ENCODE measurements at places on chromosomes 1 and 21.

- no peak for DNase-seq
Observed at GRCh38 chr1:9391620-9392019, 98.9 kb downstream of the SPSB1 start.

DNA sequence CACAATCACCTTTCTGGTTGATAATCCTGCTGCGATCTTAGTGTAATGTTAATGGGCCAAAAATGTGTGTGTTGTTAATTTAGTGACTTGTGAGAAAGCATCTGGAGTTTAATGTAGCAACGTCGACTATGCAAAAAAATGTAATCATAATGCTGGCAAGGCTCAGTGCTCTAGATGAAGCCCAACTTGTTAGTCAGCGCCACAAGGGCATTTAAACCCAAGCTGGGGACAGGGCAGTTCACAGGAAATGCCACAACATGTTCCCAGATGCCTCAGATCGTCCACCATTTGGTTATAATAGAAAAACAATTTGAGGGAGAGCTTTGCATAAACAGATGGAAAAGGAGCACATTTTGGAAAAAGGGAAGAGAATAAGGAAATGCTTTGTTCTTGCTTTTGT lies 585.4 kb upstream of the PLXNA2 start:
- no peak for DNase-seq

GRCh38 chr1:84428235-84428634 lies 30.0 kb downstream of the DNASE2B start:
- no peak for DNase-seq

GRCh38 chr1:201849372-201850052 lies 20.6 kb downstream of the IPO9 start:
- no peak for DNase-seq

DNA sequence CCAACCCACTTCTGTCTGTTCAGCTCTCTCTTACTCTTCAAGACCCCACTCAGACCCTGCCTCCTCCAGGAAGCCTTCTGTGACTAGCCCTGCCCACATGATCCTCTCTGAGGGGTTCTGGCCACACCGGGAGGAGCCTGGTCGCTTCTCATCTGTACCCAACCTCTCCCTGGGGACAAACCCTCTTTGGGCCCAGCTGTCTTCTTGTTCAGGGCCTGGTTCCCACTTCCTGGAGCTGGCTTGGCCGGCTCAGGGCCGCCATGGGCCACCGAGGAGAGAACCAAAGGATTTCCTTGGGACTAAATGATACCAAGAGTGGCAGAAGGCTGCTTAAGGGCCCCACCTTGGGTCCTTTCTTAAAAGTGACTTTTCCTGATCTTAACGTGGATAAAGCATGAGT lies 124.7 kb upstream of the ZBTB40 start:
- DNase-seq = no peak

DNA sequence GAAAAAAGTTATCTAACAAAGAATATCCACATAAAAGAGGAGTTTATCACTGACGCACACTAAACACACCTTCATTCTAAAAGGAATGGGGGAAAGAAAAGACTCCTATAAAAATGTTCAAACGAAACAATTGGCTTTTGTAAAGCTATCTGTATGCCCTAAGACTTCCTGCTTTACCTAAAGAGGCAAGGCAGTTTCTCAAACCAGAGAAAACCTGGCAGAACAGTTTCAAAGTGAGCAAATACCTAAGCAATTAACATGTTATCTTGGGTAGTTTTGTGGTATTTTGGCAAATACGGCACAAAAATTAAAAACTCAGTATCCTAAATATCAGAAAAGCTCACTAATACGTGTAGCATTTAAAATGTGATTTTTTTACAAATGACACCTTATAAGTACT lies 1.9 kb downstream of the PUM1 start:
- DNase-seq = peak; percentile 37

DNA sequence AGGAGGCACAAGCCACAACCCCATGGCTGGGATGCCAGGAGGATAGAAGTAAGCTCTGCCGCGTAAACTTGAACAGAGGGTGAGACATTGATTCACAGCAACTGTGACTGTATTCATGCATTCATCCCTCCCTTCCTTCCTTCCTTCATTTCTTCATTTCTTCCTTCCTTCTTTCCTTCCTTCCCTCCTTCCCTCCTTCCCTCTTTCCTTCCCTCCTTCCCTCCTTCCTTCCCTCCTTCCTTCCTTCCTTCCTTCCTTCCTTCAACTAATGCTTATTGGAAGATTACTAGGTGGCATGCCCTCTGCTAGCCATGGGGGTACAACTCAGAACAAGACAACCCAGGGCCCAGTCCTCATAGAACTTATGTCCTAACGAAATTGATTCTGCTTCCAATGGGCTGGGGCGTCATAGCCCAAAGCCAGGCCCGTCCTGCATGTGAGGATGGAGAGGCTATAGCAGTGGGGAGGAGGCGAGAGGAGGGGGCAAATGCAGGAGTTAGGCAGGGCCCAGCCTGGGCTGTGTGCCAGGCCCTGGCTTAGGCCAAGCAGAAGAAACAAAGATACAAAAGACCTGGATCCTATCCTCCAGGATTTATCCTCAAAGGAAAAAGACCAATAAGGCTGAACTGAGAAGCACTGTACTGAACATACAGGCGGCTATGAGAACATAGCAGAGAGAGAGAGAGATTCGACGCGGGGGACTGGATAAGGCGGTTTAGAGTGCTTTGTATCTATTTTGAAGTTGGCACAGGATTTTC lies 24.4 kb upstream of the PAXBP1 start:
- DNase-seq = no peak

- no peak for DNase-seq
Observed at GRCh38 chr1:218473522-218473921, 128.4 kb downstream of the TGFB2 start.

DNA sequence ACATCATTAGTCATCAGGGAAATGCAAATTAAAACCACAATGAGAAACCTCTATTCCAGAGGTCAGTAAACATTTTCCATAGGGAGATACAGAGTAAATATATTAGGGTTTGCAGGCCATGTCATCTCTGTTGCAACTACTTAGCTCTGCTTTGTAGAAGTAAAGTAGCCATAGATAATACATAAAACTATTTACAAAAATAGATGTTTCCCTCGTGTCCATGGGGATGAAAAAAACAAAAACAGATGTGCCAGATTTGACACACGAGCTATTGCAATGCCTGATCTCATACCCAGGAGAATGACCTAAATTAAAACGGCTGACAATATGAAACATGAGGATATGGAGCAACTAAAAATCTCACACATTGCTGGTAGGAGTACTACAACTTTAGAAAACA lies 17.3 kb downstream of the LTN1 start:
- no peak for DNase-seq

- no peak for DNase-seq
Observed at GRCh38 chr1:47208374-47208850, 18.6 kb upstream of the PDZK1IP1 start.

GRCh38 chr1:222953585-222953984 lies 138.7 kb downstream of the DISP1 start:
- DNase-seq = no peak

DNA sequence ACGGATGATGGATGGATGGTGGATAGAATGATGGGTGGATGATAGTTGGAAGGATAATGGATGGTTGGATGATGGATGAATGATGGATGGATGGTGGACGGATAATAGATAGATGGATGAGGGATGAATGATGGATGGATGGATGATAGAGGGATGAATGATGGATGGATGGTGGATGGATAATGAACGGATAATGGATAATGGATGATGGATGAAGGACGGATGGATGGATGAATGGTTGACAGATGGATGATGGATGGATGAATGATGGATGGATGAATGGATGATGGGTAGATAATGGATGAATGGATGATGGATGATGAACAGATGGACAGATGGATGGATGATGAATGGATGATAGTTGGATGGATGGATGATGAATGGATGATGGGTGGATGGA lies 255.1 kb downstream of the NPHP4 start:
- DNase-seq = no peak

DNA sequence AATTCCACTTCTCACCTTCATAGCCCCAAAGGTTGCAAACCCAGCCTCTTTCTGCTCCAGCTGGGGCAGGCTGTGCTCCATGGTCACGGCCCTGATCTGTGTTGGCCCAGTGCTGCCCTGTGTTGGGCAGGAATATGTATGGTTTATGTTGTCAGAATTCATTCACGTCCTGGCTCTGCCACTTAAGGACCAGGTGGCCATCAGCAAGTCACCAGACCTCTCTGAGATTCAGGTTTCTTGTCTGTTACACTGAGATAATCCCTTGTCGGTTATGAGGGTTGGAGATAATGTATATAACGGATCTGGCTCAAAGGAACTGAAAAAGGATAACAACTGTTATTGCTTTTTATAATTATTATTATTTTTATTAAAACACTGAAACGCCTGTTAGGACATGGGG lies 39.1 kb upstream of the SELENON start:
- no peak for DNase-seq

DNA sequence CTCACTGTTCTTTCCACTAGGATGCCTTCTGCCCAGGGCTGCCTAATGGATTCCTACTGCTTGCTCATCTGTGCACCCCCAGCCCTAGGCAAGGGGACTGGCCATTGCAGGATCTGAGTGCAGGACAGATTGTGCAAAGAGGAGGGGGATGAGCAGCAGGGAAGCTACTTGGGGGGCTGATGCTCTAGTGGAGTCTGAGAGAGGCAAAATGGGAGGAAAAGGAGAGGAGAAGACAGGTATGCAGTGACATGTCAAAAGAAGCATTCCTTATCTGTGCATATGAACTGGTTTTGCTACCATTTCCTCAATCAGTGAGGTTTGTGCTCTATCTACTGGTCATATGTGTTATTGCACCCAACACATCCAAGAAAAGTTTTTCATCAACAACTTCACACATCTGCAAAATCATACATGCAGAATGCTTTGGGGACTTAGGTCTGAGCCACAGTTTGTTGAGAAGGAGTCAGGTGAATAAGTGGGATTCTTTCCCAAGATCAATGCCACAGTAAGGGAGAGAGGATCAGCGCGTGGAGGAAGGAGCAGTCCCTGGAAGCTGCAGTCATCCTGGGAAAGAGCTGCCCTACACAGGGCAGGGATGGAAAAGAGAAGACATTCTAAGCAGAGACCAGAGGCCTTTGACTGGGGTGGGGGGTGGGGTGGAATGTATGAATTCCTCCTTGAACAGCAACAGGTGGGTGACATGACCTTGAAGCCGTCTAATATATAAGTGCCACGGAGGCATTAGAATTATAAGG lies 14.4 kb downstream of the SLC5A9 start:
- DNase-seq = peak; percentile 28

GRCh38 chr1:231108516-231109302 lies 53.1 kb upstream of the TRIM67 start:
- no peak for DNase-seq

GRCh38 chr1:4171480-4172450 lies 271.7 kb upstream of the C1orf174 start:
- DNase-seq = no peak

GRCh38 chr21:42219606-42220137 lies 732 bp downstream of the ABCG1 start:
- no peak for DNase-seq

GRCh38 chr1:236677641-236678235 lies 8.6 kb upstream of the ACTN2 start:
- no peak for DNase-seq

- DNase-seq = no peak
Observed at GRCh38 chr1:60413091-60413490, 339.5 kb upstream of the C1orf87 start.

GRCh38 chr1:202126426-202126825 lies 3.7 kb downstream of the GPR37L1 start:
- DNase-seq = no peak

DNA sequence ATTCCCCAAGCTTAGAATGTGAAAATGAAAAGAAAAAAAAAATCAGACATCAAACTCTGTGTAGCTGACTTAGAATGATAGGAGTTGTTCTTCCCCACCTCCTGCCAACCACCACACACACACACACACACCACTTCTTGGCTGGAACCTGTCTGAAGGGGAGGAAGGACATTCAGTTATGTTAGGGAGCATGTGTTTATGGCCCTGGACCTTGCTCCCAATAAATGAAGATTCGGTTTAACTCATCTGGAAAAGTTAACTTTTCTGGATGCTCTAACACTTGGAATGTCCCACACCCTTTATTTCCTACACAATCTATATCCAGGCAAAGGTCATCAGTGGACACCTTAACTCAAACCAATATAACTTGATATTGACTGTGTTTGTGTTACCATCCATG lies 112.4 kb downstream of the DAB1 start:
- no peak for DNase-seq

DNA sequence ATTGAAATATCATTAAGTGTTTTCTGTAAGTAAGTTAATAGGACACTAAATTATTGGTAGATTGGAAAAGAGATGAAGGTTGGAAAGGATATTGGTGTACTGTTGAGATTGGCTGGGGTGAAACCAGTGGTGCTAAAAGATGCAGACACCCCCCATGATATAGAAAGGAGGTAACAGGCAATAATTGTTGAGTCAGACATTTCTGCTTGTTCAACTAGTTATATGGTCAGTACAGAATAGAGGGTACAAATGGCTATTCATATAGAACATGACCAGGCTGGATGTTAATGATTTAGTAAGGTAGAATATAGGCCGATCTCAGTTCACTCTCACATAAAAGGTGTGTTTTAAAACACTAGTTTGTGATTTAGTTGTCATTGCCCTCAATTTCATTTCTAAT lies 104.5 kb downstream of the POU2F1 start:
- DNase-seq = no peak

GRCh38 chr1:20483833-20484518 lies 2.0 kb downstream of the CAMK2N1 start:
- no peak for DNase-seq

- no peak for DNase-seq
Observed at GRCh38 chr1:236623371-236624166, 19.3 kb upstream of the HEATR1 start.

- no peak for DNase-seq
Observed at GRCh38 chr1:108080448-108080847, 115.5 kb upstream of the VAV3 start.

- DNase-seq = no peak
Observed at GRCh38 chr1:89913353-89914095, 81.4 kb upstream of the ZNF326 start.

DNA sequence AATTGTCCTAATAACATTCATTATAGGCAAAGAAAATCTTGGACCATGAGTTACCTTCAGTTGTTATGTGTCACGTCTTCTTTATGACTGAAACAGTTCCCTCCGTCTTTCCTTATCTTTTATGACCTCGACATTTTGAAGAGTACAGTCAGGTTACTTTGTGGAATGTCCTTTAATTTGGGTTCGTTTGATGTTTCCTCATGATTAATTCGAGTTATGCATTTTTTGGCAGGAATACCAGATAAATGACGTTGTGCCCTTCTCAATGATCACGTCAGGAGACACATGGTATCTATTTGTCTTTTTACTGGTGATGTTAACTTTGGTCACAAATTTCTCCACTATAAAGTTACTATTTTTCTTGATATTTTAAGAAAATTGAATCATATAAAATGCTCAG lies 17.3 kb upstream of the KLF17 start:
- no peak for DNase-seq
